Iris pigment epithelial cell (primary cell): ENCODE measurements at places on chromosomes 5 and 9.

- DNase-seq, result peak; percentile 36
These were observed 720 bp downstream of the NOTCH1 start for GRCh38 chr9:136544964-136545691.

DNA sequence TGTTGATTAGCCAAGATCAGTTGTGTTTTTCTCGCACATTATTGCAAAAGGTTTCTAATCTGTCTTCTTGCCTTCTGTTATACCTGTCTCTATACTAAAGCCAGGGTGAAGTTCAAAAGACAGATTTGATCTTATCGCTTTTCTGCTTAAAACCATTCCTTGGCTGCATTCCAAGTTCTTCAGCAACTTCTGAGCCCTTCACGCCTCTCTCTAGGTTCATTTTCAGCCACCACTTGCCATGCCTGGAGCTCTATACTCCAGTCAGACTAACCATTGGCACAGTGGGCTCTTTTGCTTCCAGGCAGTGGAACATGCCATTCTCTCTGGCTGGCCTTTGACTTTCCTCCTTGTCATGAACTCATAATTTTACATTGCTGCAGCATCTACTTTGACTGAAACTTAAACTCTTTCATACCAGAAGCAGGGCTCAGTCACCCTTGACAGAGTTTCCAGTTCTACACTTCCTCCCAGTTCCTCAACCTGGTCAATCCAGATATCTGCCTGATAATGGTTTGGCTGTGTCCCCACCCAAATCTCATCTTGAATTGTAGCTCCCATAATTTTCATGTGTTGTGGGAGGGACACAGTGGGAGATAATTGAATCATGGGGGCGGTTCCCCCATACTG is 114.4 kb downstream of the SLC12A2 start:
- DNase-seq, result no peak

- no peak for DNase-seq
These were observed 139.7 kb downstream of the TLE1 start for GRCh38 chr9:81549500-81550206.

GRCh38 chr9:137240318-137240840 is 708 bp upstream of the TUBB4B start:
- DNase-seq, result peak; percentile 67

GRCh38 chr5:40914835-40915234 is 5.5 kb downstream of the C7 start:
- peak; percentile 71 for DNase-seq

- DNase-seq, result peak; percentile 61
These were observed at the start of gene ROR2 for GRCh38 chr9:91949946-91950664. Gene ROR2 (minus strand): TSS chr9:91950228.

- DNase-seq, result no peak
These were observed 14.6 kb downstream of the CCDC180 start for GRCh38 chr9:97322105-97322504.

DNA sequence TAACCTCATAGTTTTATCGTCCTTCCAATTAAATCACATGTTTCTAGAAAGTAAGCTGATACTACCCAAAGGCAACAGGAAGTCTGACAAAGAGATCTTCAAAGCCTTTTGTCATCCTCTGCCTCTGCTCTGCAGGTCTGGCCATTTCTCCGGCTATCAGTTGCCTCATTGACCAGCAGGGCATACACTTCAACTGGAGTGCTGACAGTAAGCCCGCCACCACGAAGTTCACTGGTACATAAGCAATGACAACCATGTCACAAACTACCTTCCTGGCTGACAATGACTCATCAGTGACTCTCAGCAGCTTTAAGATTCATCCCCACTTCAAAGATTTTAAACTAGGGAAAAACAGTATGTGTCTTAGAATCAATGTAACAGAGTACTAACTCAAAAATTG is 20.6 kb downstream of the SPTLC1 start:
- DNase-seq, result peak; percentile 53

DNA sequence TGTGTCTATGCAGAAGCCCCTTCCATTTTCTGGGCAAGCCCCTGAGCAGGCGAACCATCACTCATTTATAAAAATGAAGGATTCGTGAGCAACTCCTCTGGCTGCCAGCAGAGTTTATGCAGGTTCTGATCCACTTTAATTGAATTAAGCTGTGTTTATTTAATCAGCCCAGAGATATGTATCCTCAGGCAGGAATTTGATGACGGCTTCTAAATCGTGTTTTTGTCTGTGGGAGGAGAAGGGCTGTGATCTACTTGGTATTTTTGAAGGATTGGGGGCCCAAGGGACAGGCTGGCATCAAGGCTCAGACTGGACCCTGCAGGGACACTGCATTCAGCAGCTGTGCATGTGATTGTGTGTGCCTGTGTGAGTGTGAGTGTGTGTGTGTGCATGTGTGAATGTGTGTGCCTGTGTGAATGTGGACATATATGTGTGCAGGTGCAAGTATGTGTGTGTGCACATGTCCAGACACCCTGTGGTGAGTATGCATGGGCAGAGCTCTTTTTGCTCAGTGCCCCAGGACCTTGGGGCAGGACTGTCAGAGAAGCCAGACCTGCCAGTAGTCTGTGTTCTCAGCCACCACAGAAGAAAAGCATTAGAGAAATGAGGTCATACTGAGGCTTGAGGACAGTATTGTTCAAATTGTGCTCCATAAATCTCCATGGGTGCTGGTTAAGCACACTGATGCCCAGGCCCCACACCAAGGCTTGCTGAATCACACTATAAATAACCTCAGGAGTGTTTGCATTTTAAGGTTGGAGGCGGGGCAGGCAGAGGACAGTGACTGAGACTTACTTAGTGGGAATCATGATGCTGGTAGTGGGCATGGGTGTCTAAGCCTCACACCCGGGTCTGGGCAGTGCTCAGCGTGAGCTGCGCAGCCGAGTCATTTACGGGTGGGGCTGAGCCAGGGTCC is 164.0 kb downstream of the CARTPT start:
- DNase-seq, result no peak

DNA sequence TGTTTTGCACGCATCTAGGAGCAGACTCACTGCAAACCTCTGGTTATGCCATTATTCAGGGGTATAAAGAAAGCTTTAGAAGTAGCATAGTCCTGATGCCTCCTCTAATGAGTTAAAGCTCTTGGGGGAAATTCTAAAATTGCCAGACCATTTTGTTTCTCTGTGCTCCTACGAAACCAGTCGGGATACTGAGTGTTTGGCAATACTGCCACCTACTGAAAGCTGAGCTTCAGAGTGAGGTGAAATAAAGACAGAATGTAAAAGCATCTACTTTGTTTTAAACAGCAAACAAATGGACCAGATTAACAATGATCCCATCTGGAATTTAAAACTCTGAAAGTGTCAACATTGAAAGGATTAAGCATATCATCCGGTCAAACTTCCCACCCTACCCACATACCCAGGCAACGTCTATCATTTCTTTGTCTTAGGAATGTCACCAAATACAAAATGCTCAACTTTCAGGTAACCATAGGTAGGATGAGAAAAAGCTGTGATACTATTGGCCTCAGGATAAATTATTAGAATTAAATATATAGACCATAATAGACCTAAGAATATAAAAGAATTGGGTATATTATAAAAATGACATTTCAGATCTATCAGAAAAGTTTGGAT is 77.8 kb upstream of the SHISAL2B start:
- DNase-seq, result peak; percentile 70

DNA sequence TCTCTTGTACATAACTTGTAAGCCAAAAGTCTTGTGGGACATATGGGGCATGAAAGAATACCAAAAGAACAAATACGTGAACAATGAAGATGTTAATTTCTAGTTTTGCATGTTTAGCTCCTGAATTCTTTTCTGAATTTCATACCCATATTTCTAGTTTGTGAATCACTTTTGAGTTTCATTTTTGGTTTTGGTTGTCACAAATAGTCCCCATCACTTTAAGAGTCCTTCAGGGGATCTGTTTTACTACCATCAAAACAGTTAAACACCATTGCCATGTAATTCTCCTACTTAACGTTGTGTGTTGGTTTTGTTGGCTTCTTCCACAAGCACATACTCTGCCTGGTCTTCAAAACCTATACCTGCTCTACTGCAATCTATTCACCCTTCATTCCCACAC is 27.0 kb downstream of the VCAN start:
- no peak for DNase-seq

GRCh38 chr9:134937164-134937555 is 19.4 kb upstream of the FCN1 start:
- DNase-seq, result no peak

DNA sequence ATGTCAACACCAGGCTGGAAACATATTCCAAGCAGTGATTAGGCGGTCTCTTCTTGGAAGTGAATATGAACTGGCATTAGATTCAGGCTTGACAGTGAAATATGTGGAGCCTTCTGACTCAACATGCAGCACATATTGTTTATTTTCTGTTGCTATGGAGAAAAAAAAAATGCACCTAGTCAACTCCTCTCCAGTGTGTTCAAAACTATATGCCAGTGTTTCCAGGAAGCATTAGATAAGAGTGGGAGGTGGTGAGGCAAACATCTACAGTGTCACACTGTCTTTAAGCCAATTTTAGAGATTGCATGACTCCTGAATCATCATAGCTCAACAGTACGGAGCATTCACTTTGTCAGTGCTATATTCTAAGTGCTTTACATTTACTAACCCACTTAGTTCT is 117.9 kb downstream of the HCN1 start:
- DNase-seq, result peak; percentile 0

DNA sequence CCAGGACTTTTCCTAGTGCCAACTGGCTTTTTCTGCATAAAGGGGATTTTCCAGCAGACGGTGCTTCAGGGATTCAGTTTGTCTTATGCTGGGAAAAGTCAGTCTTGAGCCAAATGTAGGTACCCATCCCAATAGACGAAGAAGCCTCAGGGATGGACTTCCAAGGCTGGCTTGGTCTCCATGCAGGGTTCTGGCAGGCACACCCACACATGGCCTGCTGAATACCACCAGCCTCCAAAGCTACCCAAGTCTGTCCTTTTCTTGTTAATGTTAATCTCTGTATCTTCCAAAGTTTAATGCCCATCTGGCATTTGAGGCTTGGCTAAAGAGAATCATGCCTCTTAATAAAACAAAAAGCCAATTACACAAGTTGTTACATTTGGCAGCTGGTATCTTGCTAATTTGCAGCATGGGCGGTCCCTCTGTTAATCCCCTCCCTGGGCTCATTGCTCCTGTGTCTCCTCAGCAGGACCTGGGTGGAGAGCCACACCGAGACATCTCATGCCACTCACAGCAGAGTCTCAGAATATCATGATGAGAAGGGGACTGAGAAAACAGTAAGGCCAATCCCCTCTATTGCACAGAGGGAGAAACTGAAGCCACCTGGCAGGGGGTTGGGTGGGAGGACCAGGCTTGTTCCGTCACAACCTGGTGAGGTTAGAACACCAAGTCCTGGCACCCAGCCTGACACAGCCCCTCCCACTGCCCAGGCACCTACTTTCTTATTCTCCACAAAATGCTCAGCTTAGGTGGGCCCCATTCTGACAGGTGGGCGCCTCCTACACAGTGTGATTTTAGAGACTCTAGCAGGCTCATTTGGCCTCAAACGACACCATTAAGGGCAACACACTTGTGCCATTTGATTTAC is 243.2 kb downstream of the FSTL4 start:
- no peak for DNase-seq

- no peak for DNase-seq
These were observed 159.4 kb upstream of the S1PR3 start for GRCh38 chr9:88831713-88832407.

DNA sequence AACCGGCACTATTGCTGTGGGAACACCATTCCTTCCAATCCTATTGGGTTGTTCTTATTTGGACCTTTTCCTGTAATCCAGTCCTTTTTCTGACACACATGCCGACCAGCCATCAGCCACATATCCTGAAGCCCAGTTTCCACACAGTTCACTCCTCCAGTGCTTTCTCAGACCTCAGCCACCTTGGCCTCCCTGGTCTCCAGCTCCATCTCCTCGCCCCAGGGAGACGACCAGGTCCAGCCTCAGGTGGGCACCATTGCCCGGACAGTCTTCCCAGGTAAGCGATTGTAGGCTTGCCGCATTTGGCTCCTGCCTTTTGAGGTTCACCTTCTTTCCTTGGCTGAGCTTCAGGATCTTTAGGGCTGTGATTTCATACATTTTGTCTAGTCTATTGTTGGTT is 15.2 kb upstream of the TERT start:
- DNase-seq, result no peak

DNA sequence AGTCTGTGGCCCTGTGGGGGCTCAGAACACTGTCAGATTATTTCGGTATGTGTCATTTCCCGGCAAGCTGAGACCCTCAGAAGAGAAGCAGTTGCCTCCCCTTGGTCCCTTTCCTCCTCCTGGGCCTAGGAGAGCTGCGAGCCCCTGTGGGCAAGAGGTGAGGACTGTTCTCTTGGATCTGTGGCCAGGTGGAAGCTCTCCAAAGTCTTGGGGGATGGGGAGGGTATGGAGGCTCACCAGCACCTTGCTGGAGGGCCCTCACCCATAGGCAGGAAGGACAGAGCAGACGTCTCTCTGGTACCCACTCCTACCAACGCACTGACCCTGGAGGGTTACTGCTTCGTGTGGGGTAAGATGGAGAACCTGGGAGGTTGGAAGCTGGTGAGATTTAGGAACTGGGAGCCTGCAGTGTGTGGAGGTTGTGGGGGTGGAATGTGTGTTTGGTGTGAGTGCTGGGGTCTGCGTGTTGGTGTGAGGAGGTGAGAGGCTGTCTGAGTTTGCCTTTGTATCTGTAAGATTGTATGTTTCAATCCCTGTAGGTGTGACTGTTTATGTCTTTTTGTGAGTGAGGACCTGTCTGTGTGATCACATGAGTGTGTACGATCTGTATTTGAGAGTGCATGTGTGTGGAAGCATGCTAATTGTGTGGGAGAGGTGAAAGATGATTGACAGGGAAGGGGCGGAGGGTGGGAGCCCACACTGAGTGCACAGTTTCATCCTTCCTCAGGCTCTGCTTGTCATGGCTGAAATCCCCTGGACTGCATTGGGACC is 52.4 kb upstream of the PSD2 start:
- no peak for DNase-seq

GRCh38 chr5:124337996-124338395 is 408.4 kb downstream of the ZNF608 start:
- peak; percentile 42 for DNase-seq

- no peak for DNase-seq
These were observed 104.1 kb upstream of the TUT7 start for GRCh38 chr9:86458191-86458855.

DNA sequence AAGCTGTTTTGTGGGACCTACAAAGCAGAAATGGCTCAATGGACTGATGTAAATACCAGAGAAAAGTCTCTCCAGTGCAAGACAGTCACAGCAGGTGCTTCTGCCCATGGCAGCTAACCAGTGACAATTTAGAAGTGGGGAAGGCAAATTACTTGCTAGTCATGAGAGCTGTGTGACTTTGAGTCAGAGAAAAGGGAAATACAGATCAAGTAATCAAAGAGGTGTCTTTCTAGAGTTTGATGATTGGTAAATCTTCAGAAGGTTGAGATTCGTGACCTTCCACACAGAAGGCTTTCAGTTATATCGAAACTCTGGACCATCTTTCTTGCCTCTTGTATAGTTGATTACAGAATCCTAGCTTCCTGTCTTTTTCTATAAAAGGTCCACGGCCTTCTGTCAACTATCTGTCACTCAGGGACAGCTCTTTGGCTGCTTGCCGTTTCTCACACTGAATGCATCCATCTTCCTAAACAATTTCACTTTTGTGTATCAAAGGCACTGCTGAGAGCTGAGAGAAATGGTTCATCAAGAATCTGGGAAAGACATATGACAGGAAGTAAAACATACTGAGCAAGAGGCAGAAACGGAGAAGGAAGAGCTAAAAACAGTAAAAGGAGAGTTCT is 993.9 kb upstream of the ACO1 start:
- no peak for DNase-seq

GRCh38 chr9:115211413-115212124 is 93.6 kb upstream of the TNC start:
- peak; percentile 62 for DNase-seq
